ENCODE measurements at places on chromosomes 12 and 14.
A peak's percentile ranks its signal among the peaks of the same experiment; 100 is the strongest.

- DNase-seq, result peak; percentile 79
These were observed 24.5 kb upstream of the PPP1R13B start for GRCh38 chr14:103871596-103872480.

DNA sequence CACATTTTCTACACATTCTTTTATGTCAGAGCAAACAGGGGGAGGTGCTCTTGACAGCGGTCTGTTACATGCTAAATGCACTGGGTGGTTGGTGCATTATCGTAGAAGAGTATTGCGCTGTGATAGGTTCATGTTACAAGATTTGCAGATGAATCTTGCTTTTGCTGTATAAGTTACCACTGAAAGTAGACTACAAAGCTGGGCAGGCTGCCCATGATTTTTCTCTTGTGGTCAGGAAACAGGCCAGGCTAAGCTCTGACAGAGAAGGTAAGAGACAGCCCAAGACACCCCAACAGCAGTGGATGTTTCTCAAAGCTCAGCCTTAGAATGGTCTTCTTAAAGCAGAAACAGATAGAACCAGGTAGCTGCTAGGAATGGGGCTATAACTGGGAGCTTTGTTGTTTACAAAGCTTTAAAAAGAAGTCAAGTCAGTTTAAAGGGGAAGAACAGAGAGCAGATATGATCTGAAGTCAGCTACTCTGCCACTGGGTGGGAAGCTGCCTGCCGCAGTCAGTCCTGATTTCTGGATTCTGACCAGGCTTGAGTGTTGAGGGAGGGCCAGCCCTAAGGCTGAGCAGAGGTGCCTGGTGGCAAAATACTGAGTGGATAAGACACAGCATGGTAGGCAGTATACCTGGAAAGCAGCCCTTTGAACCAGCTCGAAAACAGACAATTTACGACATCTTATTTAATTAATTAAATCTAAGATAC lies 9.4 kb downstream of the KCNA1 start:
- no peak for DNase-seq

DNA sequence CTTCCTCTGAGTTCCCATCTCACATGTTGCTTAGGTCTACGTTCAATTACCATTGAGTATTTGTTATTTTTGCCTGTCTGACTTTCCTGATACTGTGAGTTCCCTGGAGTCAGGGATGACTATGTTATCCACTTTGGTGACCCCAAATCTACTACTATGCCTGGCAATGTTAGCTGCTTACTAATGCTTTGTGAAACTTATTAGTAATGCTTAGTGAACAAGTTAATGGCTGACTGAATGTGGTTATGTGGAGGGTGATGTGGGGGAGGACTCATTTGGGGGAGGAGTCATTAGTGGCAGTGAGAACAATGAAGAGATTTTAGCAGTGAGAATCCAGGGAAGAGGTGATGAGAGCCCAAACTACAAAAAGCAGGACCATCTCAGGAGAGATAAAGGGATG lies 121.6 kb downstream of the KTN1 start:
- DNase-seq, result no peak

- no peak for DNase-seq
These were observed 531.7 kb downstream of the LRFN5 start for GRCh38 chr14:42138406-42138805.

GRCh38 chr12:59164991-59165718 lies 244.9 kb upstream of the LRIG3 start:
- DNase-seq, result no peak

DNA sequence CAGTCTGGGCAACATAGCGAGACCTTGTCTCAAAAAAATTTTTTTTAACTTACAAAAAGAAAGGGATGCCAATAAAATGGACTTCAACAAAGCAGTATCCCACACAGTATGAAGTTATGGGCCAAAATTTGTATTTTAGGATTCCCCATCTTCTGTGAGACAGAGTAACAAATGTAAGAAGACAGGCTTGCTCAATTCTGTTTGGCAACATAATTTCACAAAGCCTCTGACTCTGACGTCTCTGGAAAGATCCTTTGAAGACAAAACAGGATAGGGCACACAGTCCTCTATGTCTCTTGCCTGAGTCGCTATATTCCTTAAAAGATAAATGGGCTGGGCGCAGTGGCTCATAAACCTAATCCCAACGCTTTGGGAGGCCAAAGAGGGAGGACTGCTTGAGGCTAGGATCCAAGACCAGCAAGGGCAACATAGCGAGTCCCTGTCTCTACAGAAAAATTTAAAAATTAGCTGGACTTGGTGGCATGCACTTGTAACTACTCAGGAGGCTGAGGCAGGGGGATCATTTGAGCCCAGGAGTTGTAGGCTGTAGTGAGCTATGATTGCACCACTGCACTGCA lies 1.1 kb upstream of the HOMEZ start:
- DNase-seq, result no peak

- peak; percentile 82 for DNase-seq
These were observed 29.6 kb downstream of the EEA1 start for GRCh38 chr12:92899386-92900001.

GRCh38 chr12:90423965-90424364 lies 531.0 kb downstream of the CCER1 start:
- no peak for DNase-seq

DNA sequence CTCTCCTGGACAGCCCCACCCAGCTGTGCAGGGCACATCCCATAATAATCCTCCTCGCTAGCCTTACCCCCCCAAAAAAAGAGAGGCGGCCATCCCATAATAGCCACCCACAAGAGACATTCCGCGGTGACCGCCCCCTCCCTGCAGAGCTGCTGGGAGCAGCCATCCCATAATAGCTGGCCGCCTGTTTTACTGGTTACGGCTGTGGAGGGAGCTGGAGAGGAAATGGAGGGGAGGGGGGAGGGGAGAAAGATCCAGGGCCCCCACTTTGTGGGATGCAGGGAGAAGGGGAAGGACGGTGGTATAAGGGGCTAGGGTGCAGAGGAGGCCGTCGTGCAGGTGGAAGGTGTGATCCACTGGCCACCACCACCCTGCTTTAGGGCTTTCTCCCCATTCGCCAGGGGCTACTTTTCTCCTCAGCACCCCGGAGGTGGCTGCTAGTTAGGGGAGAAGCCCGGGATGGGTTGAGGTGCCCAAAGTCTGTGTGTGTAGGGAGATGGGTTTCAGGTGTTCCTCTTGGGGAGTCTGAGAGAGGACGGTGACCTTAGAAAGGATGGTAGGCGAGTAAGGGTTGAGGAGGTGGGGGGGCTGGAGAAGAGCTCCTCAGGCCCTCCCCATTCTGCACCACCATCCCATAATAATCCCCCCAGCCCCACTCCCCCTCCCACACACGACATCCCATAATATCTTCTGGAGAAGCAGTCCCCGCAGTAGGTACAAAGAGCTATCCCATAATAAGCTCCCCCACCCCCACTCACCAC lies 6.0 kb upstream of the CHD4 start:
- peak; percentile 85 for DNase-seq

GRCh38 chr12:130070126-130070611 lies 92.1 kb upstream of the FZD10 start:
- no peak for DNase-seq

DNA sequence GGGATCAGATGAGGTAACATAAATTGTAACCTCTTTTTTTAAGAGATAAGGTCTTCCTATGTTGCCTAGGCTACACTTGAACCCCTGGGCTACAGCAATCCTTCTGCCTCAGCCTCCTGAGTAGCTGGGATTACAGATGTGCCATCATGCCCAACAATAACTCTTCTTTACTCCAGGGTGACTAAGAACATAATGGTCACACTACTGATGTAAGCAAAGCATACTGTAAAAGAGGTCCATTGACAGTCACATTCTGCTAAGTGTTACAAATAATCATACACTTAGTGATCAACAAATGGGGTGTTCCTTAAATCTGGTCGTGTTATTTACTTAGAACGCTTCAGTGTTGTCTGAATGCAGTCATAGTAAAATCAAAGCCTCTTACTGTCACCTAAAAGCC lies 68.9 kb downstream of the EPS8 start:
- no peak for DNase-seq

Data from RWPE2 (cell line).